Esophagus squamous epithelium (tissue), 5 donors: ENCODE measurements at places on chromosomes 6 and 20.
A peak's percentile ranks its signal among the peaks of the same experiment; 100 is the strongest.

GRCh38 chr6:44733868-44734267 is 346.4 kb downstream of the CDC5L start:
- DNase-seq: no peak

DNA sequence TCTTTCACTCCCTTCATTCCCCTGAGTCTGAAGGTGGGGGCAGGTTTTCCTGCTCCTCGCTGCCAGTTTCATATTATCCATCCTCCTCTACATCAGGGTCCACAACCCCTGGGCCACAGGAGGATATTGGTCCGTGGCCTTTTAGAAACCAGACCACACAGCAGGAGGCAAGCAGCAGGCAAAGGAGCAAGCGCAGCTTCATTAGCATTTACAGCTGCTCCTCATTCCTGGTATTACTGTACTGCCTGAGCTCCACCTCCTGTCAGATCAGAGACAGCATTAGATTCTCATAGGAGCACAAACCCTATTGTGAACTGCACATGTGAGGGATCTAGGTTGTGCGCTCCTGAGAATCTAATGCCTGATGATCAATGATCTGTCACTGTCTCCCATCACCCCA is 380.3 kb downstream of the ARHGAP18 start:
- DNase-seq: no peak

DNA sequence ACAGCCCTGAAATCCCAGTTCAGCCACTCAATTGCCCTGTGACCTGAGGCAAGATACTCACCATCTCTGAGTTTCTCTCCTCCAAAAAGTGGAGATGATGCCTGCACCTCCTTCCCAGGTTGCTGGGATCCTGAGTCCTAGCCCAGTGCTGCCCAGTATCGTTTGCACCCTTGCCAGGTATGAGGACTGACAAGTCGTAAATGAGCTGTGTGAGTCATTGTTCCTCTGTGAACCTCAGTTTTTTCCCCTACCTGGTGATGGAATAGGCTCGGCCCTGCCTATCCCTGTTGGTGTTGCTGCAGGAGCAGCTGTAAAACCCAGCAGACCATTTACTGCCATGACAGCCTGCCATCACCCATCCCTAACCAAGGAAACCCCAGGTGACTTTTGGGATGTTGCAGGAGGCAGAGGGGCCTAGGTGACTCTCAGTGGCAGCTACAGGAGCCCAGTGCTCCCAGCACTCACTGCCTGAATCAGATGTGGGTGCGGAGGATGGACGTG is 229.3 kb downstream of the SYNDIG1 start:
- no peak for DNase-seq

- no peak for DNase-seq
These were observed 5.2 kb downstream of the TENT5A start for GRCh38 chr6:81747327-81747726.

DNA sequence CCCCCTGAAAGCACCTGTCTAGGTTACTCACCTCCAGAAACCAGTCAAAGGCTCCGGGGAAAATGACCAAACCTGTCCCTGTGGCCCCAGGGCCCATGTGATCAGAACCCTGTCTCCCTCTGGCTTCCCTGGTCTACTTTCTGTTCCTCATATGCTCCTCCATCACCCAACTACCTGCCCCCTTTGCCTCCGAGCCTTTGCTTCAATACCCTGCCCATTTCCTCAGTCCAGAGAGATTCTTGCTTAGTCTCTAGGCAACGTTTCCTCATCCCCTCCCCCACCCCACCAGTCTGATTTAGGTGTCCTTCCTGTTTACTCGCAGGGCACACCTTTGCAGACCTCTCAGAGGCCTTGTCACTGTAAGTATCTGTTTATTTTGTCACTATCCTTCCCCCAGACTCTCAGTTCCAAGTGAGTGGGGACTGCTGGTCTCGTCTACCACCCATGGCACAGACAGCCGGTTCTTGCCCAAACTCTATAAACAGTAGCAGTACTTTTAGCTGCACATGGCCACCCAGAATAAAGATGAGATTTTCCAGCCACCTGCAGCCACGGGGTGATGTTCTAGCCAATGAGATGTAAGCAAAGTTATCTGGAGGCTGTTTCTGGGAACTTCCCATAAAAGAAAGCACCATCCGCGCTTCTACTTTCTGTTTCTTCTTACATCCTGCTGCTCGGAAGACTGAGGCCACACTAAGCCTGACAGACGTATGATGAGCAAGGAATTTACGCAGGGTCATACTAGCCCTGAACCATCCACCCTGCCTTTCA is 13.3 kb downstream of the ELOVL5 start:
- peak; percentile 39 for DNase-seq

GRCh38 chr6:170143401-170144150 is 147.3 kb downstream of the DLL1 start:
- no peak for DNase-seq

DNA sequence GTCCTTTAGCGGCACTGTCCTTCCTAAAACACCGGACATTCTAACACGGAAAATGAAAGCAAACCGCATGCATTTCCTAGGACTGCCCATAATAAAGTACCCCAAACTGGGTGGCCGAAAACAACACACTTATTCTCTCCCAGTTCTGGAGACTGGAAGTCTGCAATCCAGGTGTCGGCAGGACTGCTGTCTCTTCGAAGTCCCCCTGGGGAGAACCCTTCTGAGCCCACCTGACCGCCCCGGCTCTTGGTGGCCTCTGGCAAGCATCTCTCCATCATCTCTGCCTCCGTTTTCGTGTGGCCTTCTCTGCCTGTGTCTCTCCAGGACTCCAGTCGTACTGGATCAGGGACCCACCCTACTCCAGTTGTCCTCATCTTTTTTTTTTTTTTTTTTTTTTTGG is 55.4 kb downstream of the SYNJ2 start:
- no peak for DNase-seq

GRCh38 chr6:57315111-57315510 is 2.3 kb upstream of the PRIM2 start:
- no peak for DNase-seq

DNA sequence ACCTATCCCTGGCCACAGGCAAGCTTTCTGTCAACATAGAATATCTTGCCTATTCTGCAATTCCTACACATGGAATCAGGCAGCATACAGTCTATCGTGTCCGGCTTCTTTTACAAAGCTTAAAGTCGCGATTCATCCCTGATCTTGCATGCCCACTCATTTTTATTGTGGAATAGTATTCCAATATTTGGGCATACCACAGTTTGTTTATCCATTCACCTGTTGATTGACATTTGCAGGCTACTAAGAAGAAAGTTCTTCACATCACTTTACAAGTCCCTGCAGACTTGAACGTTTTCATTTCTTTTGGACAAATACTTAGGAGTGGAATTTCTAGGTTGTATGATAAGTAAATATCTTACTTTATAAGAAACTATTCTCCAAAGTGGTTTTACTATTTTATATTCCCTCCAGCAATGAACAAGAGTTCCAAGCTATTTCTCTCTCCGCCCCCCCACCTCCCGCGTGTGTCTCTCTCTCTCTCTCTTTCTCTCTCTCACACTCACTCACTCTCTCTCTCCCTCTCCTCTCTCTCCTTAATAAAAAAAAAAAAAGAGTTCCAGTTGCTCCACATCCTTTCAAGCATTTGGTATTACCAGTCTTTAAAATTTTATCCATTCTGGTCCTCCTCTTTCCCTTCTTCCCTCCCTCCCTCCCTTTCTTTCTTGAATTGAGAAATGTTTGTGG is 1.1 kb upstream of the PLCB1 start:
- DNase-seq: no peak

- DNase-seq: no peak
These were observed 1.5 kb downstream of the ABT1 start for GRCh38 chr6:26598267-26598666.

DNA sequence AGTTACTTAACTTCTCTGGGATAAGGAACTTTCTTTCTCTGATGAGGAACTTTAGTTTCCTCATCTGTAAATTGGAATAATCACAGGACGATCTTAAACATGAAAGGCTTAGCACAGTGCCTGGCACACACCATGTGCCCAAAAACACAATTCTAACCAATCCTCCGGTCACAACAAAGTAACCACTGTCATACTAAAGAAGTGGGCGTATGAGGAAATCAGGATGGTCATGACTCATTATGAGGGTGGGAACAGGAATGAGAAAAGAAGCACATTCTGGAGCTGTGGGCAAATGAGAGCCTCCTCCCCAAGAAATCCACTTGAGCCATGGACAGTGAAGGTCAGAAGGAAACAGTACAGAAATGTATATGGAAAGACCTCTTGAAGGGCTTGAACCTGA is 82.9 kb downstream of the LRFN2 start:
- DNase-seq: no peak

DNA sequence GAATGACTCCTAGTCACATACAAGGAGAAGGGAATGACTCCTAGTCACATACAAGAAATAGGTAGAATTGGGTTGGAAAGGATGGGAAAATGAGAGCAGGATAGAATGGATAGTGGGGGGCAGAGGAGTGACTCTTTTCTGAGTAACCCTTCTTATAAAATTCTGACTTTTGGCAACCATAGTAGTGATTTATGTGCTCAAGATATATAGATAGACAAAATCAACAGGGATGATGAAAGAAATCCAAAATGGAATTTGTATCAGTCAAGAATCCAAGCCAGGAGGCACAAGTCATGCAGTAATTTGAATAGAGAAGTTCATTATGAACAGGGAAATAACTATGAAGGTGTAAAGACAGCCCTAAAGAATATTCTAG is 41.7 kb downstream of the ADAT2 start:
- DNase-seq: no peak

DNA sequence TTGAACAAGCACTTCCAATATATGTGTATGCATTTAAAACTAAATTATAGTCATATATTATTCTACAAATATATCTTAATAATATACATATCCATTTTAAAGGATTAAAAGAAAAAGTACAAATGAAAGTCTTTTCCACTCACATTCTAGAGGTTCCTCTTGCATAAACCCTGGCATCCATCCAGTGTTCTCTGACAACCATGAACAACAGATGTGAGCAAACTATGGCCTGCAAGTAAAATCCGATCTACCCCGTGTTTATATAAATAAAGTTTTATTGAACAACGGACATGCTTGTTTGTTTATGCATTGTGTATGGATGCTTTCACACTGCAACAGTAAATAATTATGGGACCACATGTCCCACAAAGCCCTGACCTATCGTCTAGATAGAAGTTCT is 1122.3 kb downstream of the EPHA7 start:
- no peak for DNase-seq

GRCh38 chr6:139368661-139369060 is 5.8 kb downstream of the CITED2 start:
- no peak for DNase-seq

DNA sequence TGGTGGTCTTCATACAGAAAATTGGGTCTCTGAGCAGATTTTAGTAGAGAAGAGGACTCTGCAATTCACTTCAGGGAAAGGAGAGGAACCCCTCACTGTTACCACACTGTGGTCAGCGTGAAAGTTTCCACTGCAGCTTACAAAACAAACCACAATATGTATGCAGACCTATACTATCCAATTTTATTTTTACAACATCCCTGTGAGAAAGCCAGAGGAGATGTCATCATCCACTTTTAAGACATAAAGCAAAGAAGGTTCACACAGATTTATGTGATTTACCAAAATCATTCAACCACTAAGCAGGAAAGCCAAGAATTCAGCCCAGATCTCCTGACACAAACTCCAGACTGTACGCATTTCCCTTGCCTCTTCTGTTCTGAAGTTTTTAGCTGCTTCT is 442.4 kb downstream of the FRK start:
- no peak for DNase-seq

GRCh38 chr20:61763740-61764400 is 301.8 kb downstream of the TAF4 start:
- DNase-seq: no peak

DNA sequence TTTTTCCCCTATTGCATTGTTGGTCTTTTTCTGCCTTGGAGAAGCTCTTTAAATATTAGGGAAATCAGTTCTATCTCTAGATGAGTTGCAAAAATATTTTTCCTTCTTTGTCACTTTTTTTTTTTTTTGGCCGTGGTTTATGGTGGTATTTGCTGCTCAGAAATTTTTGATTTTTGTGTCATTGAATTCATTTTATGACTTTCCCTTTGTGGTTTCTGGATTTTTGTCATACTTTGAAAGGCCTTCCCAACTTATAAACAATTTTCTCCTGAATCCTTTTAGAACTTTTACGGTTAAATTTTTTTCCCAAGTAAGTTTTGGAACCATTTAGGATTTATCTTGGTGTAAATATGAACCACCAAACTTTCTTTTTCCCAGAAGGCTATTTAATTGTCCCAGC is 145.6 kb downstream of the GJA10 start:
- DNase-seq: no peak

DNA sequence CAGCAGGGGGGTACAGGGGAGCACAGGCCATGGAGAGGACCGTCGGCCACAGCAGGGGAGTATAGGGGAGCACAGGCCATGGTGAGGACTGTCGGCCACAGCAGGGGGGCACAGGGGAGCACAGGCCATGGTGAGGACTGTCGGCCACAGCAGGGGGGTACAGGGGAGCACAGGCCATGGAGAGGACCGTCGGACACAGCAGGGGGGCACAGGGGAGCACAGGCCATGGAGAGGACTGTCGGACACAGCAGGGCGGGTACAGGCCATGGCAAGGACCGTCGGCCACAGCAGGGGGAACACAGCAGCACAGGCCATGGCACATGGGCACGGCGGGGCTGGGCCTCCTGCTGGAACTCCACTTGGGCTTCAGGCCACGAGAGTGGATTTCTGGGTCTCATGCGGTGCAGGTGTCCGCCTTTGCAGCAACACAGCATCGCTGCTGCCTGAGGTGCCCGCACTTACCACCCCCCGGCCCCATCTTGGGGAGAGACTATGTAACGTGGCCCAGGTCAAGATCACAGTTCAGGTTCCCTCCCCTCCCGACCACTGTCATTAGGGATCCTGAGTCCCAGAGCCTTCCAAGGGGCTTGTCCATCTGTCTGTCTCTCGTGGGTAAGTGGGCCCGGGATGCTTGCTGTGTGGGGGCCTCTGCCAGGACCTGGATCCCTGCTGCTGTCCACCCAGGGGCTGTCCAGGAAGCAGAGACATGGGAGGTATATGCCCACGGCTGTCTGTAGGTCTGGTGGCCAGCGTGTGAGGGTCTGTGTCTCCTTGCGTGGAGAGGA is 2.5 kb downstream of the NPBWR2 start:
- no peak for DNase-seq
